CD4-positive, alpha-beta T cell treated with Interleukin-6 at 100 ng/mL for 8 hours (primary cell): ENCODE measurements at places on chromosomes 5 and 9.
A peak's percentile ranks its signal among the peaks of the same experiment; 100 is the strongest.

GRCh38 chr5:152505442-152506042 is 100.5 kb upstream of the NMUR2 start:
- no peak for DNase-seq

DNA sequence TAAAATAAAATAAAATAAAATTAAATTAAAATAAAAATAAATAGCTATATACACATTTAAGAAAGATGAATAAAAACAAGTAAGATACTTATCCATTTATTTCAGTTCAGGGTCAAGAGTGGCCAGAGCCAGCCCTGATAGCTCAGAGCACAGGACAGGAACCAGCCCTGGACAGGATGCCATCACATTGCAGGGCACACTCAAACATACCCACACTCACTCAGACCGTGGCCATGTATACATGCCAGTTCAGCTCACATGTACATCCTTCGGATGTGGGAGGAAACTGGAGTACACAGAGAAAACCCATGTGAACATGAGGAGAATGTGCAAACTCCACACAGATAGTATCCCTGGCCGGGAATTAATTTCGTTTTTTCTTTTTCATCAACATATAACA is 21.8 kb downstream of the NDUFS4 start:
- no peak for DNase-seq

GRCh38 chr9:98192503-98193335 is at the start of gene CORO2A:
CORO2A (minus strand) TSS chr9:98192637; CDS start chr9:98157660, 34,977 bp downstream.
- DNase-seq = peak; percentile 69

GRCh38 chr5:59221769-59222168 is 638.9 kb downstream of the RAB3C start:
- no peak for DNase-seq

- DNase-seq = no peak
These were observed 507.2 kb upstream of the MPDZ start for GRCh38 chr9:13786711-13787110.

DNA sequence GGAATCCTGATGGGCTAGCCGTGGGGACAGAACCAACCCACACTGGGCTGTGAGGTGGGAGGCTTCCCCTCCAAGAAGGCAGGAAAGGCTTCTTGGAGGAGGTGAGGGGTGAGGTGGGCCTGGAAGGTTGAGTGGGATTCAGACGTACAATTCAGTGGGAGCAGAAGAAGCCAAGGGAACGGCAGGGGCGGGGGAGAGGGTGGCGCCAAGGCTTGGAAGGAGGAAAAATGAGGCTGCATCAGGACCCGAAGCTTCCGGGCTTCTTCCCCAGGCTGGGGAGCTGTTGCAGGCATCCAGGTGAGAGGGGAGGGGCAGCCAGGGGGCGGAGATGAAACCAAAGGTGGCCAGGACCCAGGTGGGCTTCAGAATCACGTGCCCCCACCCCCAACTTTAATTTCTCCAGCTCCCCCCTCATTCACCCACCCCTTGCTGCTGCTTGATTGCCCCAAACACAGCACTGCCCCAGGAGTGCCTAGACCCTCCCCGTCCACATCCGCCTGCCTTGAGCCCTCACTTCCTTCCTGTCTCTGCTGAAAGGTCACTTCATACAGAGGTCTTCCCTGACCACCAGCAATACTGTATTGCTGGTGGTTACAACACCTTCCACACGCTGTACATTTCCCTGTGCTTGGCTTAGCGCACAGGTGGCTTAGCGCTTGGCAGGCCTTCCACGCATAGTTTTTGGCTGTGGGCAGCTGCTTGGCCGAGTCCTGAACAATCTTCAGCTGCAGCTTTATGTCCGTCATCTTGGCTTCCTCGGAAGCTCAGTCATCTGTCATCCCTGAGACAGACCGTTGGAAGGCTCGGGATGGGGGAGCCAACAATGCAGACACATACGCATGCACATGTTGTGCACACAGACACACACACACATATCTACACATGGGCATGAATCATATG is 193.5 kb downstream of the RGS3 start:
- no peak for DNase-seq

DNA sequence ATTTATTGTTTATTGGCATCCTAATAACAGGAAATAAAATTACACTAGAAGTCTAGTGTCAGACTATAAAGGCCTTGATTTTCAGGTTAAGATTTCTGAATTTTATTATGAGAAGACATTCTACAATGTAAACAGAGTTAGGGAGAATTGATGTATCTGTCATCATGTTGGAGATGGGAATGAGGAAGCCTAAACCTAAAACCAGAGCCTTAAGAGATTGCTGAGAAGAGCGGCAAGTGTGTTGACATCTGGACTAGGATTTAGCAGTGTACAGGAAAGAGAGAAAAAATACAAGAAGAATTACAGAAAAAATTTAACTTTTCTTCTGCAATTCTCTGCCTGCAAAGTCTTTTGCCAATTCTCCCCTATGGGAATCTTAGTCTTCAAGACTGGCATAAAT is 525.5 kb downstream of the NR2F1-AS1 start:
- DNase-seq = no peak

GRCh38 chr5:151699071-151699901 is 12.6 kb upstream of the SPARC start:
- DNase-seq = no peak

GRCh38 chr5:14417276-14417730 is 164.3 kb upstream of the OTULINL start:
- DNase-seq = no peak
